ENCODE measurements at places on chromosomes 4 and X. TPM values are rescaled to one million over a fixed set of nuclear protein-coding genes. Genes with fewer than 3 reads are reported as not detected.

- no peak for DNase-seq
These were observed 4.0 kb downstream of the HERC6 start for GRCh38 chr4:88382621-88383020.

DNA sequence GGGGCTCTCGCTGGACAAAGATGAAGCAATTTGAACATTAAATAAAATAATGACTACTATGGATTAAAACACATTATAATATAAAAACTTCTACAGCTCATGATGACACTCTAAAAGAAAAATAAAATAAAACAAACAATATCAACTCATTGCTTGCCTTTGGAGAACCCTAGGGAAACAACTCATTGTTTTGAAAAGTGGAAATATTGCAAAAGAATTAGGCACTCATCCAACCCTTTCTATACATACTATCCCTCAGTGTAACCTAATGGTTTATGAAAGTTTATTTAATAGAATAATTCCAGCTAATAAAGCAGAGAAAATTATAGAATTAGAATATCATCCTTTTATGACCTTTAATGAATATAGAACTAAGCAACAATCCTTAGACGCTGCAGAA lies 718 bp downstream of the RAB40A start:
- no peak for DNase-seq

WNK3 gene
- 17.2 TPM for total RNA-seq

GRCh38 chr4:18197467-18197866 lies 175.9 kb upstream of the LCORL start:
- DNase-seq, result no peak

GAGE2A gene
- not detected for total RNA-seq

DNA sequence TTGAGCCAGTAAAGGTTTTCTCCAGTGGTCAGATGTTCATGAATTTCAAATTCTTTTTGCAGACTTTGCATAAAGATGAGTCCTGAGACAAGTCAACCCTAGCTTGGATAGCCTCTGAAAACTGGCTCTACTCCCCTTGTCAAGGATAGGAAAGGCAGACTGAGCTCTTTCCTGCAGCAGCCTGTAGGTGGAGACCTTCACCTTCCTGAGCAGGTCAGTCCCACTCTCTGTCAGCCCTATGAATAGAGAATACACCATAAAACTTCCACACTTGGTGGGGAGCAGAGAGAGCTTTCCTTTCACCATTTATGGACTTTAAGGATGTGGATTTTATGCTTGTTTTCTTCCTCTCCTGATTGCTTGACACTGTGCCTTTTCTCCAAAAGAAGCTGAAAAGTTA lies 41.9 kb downstream of the PCDH19 start:
- DNase-seq, result no peak

DNA sequence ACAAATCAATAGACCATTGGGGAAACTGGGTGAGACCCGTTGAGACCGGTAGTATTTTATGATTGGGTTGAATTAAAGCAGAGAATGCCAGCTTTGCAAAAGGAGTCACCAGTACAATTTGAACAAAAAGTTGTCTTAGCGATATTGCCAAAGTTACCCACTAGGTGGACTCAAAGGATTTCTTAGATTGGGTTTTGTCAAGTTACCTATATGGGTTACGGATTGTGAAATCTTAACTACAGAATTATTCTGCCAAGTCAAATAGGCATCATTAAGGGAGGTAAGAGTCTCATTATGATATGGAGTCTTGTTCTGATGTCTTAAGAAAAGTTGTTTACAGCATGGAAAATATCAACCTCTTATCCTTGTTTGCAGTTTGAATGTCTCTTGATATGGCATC lies 15.0 kb upstream of the CT47A1 start:
- no peak for DNase-seq

EFHC2 gene
- 1.5 TPM for total RNA-seq

GRCh38 chr4:145830699-145831098 lies 107.9 kb downstream of the ZNF827 start:
- no peak for DNase-seq

NOA1 gene
- total RNA-seq, result 17.5 TPM

SPANXA1 gene
- not detected for total RNA-seq

PABPC1L2B gene
- not detected for total RNA-seq

TNIP2 gene
- 23.8 TPM for total RNA-seq

GRCh38 chr4:1010395-1011021 lies 918 bp upstream of the FGFRL1 start:
- DNase-seq, result no peak

GRCh38 chrX:153627675-153628111 lies 19.3 kb upstream of the DUSP9 start:
- DNase-seq, result no peak

GRCh38 chr4:128942607-128943006 lies 133.1 kb downstream of the JADE1 start:
- no peak for DNase-seq

DNA sequence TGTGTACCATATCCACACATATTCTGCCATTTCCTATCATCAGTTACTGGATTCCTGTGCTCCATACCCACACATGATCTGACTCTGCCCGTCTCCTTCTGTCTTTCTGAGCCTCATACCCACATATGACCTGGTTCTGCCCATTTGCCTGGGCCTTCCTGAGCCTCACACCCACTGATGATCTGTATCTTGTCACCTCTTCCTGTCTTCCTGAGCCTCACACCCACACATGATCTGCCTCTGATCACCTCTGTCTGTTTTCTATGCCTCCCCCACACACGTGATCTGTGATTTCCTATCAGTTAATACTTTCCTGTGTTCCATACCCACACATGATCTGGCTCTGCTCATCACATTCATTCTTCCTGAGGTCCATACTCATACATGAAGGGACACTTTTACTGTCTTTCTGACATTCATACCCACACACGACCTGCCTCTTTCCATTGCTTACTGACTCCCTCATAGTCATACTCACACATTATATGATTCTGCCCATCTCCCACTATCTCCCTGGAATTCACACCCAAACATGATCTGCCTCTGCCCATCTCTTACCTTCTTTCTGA lies 32.5 kb downstream of the SCML1 start:
- no peak for DNase-seq

All from mesothelial cell of epicardium (in vitro differentiated cells).